Activated CD4-positive, alpha-beta T cell treated with anti-CD3 and anti-CD28 coated beads, Interleukin-2, amount 50 U/mL, for 4 hours (primary cell): ENCODE measurements at places on chromosomes 1 and 21.

- DNase-seq, result no peak
Observed at GRCh38 chr1:22197644-22198043, 54.7 kb upstream of the WNT4 start.

- no peak for DNase-seq
Observed at GRCh38 chr1:66168467-66168887, 365.5 kb upstream of the SGIP1 start.

DNA sequence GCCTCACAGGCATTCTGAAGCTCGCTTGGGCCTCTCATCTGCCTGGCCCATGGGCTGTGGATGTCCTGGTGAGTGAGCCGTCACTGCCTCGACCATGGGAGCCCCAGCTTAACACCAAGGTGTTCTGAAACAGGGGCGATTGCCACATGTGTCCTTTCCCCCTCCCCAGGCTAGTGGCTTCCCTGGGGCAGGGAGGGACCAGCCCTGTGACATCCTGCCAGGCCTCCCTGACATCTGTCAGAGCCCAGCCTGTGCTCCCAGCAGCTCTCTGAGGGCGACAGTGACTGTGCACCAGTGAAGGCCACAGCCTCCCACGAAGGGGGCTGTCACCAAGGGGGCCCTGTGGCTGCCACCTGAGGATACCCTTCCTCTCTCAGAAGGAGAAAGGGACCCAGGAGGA lies 35.9 kb upstream of the CCDC27 start:
- DNase-seq, result no peak

GRCh38 chr1:8984203-8984602 lies 38.5 kb downstream of the CA6 start:
- no peak for DNase-seq

DNA sequence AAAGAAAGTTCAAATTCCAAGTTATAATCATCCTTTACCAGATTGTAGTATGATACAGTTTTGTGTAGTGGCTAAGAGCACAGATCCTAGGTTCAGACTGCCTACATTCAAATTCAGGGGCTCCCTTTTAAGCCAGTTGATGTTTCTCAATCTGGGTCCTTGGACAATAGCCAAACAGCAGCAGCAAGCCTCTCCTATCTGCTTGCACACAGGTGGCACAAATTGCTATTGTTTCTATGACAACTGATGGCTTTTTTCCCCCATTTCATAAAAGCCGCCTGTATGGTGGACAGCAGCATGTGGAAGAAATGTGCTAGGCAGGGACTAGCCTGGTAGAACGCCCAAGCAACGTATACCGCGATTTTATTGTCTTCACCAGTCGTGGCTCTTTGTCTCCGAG lies 76.5 kb downstream of the S1PR1 start:
- no peak for DNase-seq

GRCh38 chr21:36567216-36567885 lies 87.4 kb upstream of the CLDN14 start:
- DNase-seq, result no peak

DNA sequence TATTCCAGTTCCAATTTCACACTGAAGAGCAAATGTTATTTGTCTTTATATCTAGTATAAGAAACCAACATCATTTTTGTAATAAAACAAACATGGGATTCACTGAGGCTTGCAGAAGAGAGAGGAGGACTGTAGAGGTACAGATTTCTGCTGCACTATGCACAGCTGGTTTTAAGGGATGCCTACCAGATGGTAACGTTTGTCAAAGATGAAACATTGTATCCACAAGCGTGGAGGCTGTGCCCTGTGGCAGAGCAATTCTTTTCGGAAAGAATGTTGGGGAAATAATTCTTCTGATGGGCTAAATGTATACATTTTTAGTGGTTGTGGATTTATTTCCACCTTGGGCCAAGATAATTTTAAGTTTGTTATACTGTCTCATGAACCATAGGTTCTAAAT lies 272.4 kb downstream of the DUSP10 start:
- DNase-seq, result no peak
